IPS DF 6.9 (cell line): ENCODE measurements at places on chromosomes 4 and X.

DNA sequence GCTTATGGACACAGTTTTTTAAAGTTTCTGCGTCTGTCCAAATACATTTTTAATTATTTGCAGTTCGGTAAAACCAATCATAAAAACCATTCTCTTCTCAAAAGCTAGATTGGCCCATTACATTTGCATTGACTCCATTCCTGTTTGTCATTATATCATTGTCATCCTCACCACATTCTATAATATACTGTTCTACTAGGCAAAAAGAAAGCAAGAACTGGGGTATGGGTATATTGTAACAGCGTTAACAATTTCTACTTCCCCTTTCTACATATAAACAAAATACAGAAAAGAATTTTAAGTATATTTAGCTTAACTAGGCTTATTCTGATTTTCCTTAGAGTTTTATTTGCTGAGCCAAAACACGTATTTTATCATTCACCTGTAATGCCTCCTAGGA, 91.8 kb downstream of the RAP1GDS1 start:
- no peak for DNase-seq

DNA sequence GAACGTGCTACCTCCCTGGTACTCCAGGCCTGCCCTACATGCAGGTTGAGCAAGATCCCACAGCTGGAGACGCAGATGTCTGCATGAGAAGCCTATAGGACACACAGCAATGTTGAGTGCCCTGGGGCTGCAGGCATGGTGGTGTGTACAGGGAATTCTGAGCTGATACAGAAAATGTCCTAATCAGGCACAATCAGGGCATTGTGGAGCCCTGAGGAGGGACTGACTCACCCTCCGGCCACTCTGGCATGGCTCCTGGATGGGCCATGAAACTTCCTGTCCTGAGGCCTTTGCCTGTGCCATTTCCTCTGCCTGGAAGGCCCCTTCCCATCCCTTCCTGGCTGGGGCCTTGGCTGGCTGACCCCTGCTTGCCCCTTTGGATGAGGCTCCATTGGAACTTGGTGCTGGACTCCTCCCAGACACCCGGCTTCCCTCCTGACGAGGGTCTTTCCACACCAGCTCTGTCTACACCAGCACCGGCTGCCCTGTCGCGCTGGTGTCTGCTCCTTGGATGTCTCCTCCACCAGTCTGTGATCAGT, 16.7 kb upstream of the AFAP1 start:
- DNase-seq = no peak

GRCh38 chr4:68349279-68349648, 626 bp downstream of the YTHDC1 start:
- DNase-seq = no peak

DNA sequence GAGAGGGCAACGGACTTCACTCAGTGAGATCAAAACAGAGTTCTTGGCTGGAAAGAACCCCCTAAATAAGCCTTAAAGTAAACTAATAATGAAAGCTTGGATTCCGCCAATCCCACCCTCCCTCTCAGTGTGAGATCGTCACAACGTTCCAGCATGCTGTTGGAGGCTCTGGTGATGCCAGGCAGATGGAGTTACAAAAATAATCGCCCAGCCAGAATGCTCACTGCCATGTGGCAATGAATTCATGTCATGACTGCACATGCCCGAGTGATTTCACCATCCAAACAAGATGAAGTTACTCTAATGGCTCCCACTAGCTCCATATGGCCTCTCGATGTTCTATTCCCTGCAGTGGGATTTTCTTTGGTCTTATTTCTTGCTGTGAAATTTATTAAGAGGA, 248.0 kb downstream of the SPATA18 start:
- no peak for DNase-seq

DNA sequence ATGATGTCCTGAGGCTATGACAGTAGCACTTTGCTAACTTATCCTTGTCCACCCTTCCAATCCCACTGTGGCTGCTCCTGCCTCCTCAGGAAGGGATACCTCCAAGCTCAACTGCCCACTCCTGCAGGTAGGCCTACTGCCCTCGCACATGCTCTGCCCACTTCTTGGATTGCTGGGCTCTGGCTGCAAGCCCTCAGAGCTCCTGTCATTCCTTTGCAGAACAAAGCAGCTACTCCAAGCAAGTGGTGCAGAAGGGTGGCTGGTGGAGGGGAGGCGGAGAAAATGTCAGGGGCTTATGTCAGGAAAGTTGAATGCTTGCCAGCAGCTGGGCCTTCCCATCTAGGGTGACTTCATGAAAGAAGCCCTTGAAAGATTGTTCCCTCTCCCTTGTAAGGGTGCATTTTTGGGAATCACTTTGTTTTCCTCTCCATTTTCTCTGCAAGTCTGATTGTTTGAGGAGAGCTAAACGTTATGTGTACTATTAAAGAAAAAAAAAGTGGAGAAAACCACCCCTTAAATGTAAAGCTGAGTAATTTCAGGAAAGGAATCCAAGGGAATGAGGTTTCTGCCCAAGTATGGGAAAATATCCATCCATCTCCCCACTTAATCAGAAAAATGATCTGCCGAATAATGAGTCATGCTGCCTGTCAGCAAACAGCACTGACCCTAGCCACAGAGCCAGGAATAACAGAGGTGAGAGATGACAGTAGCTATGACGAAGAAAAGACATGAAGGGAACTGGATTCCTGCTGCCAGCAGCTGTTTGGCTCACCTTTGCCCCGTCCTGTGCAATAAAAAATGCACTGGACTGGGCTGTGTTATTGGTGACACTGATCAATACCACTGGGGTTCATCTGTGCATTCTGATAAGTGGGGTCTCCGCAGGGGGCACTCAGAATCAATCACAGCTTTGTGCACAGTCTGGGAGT, 102.0 kb downstream of the RTL5 start:
- no peak for DNase-seq

DNA sequence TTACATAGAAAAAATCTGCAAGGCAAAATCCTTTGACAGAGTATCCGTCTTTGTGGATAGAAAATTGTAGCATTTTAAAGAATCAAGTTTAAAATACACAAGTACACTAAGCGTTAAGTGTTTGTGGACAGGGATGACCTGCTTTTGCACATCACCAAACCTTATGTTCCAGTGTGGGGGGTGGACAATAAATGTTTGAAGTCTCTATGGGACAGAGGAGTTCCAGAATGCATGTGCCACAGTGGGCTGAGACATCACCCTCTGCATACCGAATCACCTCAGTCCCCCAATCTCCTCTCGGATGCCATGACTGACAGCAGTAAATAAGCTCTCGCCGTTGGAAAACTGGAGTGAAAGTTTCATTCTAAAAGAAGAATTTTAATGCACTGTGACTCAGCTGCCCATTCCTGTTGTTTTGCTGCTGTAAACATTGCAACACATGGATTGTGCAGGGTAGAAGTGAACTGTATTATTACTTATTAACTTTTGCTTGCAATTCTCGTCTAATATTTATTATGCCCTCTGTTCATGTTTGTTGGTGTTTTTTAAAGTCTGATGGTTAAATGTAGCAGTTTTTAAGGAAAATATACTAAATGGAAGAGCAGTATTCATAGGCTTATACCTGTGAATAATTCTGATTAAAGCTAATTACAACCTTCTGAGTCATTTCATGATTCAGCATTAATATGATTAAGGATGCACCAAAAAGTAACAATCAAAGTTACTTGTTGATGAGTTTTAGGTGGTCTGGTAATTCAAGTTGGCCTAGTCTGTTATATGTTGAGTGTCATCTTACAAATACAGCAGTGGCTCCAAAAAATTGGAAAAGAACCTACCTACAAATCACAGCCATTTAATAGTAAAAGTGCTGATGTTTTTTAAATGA, 24.0 kb downstream of the CDKN2AIP start:
- no peak for DNase-seq

GRCh38 chr4:56681158-56681852, at the start of gene HOPX:
Gene HOPX (minus strand): TSS chr4:56681296. CDS start chr4:56657816, 23,480 bp downstream.
- no peak for DNase-seq

DNA sequence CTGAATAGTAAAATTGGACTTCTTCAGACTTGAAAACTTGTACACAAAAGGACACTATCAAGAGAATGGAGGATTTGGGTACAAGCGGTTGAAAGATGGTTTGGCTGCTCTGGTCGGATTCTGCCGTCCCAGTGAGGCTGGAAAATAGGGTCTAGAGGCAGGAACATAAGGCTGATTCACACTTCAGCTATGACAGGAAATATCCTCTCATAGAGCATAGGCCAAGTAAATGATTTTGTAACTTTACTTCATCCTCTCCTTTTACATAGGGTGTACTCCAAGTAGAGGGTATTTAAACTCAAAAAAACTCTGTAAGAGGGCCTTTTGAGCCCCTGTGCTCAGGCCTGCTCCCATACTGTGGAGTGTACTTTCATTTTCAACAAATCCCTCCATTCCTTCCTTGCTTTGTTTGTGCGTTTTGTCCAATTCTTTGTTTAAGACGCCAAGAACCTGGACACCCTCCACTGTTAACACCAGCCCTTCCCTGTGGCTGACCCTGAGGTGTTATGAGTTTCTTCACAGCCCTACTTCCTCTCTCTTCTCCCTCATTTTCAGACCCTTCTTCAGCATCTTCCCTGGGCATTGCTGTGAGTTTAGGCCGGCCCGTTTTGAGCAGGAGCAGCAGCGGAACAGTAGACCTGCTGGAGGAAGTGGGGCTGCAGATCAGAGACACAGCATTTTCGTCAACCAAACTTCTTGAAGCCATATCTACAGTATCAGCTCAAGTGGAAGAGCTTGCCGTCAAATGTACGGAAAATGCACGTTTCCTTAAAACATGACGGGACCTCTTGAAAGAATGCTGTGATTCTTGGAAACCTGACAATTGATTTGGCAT, 7.2 kb downstream of the PGAM4 start:
- DNase-seq = no peak
